ENCODE measurements at places on chromosomes 5 and 9. TPM values are rescaled to one million over a fixed set of nuclear protein-coding genes. Genes with fewer than 3 reads are reported as not detected.

DNA sequence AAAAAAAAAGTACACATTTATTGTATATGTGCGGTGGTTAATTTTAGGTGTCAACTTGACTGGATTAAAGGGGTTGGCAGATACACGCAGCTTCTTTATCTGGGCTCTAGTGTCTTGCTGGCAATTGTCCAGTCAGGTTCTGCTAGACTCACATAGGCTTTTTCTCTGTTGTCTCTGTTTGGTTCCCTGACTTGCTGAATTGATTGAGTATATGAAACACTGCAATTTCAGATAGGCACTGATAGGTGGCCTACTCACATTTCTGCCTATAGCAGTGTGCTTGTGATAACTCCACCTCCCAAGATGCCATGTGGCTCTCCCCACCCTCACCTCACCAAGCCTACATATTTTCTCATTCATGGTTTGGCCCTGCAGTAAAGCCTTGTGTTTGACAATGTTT lies 52.5 kb downstream of the AOPEP start:
- DNase-seq: no peak

GRCh38 chr9:124079176-124079925 lies 67.8 kb downstream of the LHX2 start:
- no peak for DNase-seq

DNA sequence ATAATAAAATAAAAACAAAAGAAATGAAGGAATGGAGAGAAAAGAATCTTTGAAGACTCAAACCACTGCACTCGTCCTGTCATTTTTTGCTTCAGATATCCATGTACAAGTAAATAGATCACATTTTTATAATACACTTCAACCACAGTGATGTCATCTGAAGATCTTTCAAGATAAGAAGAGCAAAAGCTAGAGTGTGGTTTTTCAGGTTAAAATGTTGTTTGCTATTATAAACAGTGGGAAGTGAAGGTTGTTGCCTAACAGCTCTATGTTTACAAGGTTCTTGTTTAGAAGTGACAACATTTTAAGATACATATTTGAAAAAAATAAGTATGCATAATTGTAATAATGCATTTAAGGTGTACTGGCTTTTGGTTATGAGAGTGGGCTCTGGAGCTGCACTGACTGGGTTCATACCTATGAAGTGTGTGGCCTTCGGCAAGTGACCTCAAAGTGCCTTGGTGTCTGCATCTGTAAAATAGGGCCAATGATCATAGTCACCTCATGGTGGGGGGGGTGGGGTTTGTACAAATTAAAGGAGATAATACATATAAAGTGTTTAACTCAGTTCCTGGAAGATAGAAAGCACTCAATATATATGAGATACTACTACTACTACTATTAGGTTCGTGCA lies 45.5 kb upstream of the IL7R start:
- DNase-seq: no peak

The CFAP77 gene
- total RNA-seq: 2.4 TPM

The PCDHGB7 gene
- 8.8 TPM for total RNA-seq

The SUSD3 gene
- total RNA-seq: 0.87 TPM

The REEP2 gene
- total RNA-seq: 6.3 TPM

All from left ventricle myocardium superior (tissue), 1 donor.